ENCODE measurements at places on chromosomes 7 and 10.

DNA sequence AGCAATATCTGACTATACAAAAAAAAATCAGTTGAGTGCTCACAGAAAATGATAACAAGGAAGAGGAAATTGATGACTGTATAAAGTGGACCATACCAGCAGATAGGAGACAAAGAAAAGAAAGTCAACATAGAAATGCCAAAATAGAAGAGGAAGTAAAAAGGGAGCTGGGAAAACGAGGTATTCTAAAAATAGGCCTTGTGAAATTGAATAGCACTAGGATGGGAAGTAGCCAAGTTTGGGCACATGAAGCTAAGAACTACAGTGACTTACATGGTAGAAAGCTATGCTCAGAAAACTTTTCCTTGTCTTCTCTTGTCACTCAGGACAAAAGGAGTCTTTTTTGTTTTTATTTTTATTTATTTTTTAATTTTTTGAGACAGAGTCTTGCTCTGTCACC lies 76.2 kb upstream of the APBB1IP start:
- no peak for DNase-seq

- DNase-seq = no peak
Observed at GRCh38 chr10:119449760-119450461, 92.6 kb downstream of the RGS10 start.

- DNase-seq = no peak
Observed at GRCh38 chr7:130425796-130426195, 15.0 kb downstream of the CEP41 start.

GRCh38 chr10:35783305-35783838 lies 141.3 kb upstream of the FZD8 start:
- no peak for DNase-seq

DNA sequence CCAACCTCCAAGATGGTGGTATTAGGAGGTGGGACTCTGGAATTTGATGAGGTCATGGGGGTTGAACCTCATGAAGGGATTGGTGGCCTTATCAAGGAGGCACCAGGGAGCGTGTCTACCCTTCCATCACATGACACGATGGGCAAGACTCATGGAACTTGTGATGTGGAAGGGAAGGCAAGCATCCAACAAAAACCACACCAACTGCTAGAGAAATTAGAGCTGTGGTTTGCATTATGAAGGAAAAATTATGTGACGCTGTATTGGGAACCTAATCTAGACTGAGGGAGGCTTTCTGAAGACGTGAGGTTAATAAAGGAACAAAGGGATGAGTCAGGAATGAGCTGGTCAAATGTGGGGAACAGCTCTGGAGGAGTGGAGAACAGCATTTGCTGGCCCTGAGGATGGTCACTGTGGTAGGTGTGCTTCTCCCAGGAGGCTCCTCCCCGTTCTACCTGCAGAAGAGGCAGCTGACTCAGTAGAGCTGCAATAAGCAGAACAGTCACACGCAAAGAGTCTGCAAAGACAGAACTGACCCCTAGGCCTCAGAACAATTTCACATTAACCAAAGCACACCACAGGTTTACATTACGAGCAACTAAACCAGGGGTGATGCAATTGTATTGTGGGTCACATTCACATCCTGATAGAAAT lies 236.6 kb upstream of the GRB10 start:
- DNase-seq = no peak

DNA sequence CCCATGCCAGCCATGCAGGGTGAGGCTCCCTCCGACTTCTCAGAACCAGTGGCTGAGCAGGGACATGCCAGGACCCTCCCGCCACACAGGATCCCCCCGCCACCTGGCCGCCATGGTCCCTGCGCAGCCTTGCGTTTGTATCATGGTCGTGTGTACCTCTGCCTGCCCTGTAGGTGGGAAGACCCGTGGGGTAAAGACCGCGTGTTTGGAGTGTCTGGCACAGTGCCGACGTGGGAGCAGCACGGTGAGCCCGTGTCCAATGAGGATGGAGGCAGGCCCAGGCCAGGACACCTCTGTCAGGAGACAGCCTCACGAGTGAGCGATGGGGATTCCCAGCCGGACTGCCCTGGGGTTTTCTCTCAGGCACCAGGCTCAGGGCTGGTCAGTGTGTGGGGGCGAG lies 31.9 kb downstream of the NKX6-2 start:
- no peak for DNase-seq

DNA sequence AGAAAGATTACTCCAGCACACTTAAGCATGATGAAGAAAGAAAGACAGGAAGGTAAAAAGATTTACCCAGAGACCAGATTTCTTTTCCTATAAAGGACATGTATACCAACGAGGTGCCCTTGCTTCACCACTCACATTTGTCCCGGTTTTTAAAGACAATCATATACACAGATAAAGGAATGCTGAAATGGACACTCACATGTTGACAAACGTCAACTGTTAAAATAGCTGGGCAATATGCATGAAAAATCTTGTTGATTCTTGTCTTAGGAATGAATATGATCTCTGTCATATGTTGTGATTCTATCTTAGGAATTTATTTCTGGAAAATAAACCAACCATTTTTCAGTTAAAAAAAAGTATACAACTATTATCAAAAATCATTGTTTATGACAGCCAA lies 158.2 kb downstream of the SRPK2 start:
- no peak for DNase-seq

GRCh38 chr10:69402386-69402785 lies 14.3 kb downstream of the TACR2 start:
- no peak for DNase-seq

DNA sequence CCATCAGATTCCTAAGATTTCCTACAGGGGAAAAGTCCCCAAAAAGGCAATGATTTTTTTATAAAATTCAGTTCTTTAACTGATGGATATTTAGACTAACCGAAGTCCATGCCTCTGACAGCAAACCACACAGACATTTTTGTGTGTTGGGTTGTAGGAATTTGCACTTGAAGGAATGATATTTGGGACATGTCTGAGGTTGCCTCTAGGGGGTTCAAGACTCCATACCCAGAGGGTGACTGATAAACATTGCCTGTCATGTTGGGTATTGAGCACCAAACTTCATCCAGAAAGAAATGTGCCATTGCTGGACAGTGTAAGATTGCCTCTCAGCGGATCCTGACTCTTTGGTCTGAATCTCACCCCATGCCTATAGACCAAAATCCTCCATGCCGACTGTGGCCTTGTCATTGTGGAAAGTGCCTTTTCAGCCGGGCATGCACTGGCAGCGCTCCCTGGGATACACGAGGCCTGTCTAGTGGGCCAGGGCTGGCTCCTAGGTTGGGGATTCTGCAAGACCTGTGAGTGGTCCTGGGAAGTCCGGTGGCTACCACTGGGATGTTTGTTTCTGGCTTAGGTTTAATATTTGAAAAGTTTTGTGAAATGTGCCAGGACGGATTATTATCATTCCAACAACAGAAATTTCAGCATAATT lies 252.9 kb downstream of the WDR37 start:
- no peak for DNase-seq

GRCh38 chr10:74040200-74041126 lies 42.5 kb downstream of the VCL start:
- DNase-seq = no peak

All from activated naive CD8-positive, alpha-beta T cell treated with anti-CD3 and anti-CD28 coated beads, Interleukin-2, amount 50 U/mL, for 24 hours (primary cell).